Activated T-cell treated with anti-CD3 and anti-CD28 coated beads for 48 hours (primary cell): ENCODE measurements at places on chromosomes 12 and 14.

DNA sequence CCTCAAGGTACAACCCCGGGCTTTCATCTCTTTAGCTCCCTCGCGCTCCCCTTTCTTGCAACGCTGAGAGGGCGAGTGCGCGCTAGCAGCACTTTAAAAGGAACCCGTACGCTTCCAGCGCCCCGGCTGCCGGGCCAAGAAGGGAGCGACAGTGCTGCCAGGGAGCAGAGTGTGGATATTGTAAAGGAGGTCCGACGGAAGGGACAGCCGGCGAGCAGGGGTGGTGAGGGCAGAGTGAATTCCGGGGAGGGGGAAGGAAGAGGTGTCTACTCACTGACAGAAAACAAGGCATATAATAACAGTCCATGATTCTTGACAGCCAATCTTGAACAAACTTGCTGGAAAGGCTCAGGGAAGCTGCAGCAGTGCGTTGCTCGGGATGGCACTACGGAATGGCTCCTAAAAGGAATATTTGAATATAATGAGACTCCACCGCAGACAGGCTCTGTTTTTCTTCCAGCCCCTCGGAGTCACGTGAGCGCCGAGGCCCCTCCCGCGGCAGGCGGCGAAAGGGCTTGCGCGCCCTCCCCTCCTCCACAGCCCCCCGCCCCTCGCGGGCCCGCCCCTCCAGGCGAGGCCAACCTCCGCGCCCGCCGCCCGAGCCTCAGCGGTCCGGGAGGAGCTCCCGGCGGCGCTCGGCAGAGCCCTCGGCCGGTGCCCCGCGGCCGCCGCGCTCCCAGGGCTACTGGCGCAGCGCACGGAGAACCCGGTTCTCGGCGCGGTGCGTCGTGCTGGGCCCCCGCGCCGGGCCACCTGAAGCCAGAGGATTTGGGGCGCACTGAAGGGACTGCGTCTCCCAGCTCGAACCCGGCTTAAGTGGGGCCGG lies 3.4 kb downstream of the BMP4 start:
- no peak for DNase-seq

DNA sequence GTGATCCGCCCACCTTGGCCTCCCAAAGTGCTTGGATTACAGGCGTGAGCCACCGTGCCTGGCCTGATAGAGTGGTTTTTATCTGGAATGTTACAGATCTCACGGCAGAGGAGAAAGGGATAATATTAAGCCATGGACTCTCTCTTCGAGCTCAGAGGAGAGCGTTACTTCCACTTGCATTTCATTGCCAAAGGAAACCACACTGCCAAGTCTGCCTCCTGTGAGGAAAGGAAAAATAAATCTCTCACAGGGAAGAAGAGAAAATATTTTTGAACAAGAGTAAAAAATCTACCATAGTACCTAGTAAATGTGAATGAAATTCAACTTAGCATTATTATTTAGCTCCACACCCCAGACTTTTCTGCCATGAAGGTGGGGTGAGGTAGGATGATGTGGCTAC lies 319.2 kb upstream of the PRICKLE1 start:
- no peak for DNase-seq

GRCh38 chr14:20314026-20314425 lies 8.3 kb upstream of the TTC5 start:
- DNase-seq: no peak

- no peak for DNase-seq
Observed at GRCh38 chr12:66066137-66066928, 64.2 kb downstream of the LLPH start.

DNA sequence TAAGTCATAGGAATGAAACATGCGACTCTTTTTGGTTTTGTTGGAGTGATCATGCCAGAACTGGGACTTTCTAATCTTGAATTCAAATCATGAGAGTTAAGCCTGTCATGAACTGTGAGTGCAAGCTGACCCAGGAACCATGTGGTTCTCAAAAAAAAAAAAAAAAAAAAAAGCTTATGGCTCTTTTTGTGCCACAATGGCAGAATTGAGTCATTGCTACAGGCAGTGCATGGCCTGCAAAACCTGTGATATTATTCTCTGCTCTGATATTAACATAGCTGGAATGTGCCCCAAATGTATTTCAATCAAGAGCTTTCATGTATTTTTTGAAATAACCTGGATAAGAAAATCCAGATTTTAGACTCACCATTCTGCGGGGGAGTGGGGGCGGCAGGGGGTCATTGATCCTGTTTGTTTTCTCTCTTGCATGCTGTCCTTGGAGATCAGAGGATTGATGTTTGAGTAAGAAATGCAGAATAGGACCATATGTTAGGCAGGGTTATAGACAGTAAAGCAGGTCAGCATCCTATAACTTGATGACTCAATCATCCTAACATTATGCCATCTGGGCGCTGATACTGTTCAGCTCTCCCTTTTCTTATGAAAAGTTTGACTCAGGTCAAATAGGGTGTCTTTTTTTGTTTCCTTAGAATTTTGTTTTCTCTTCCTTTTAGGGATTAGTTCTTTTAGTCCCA lies 797.4 kb downstream of the DIO2 start:
- DNase-seq: no peak

- peak; percentile 42 for DNase-seq
Observed at GRCh38 chr14:95314609-95315008, 5.1 kb downstream of the CLMN start.

- no peak for DNase-seq
Observed at GRCh38 chr14:93148979-93149378, 33.3 kb upstream of the ITPK1 start.

- DNase-seq: no peak
Observed at GRCh38 chr14:76868454-76869170, 42.4 kb downstream of the LRRC74A start.

DNA sequence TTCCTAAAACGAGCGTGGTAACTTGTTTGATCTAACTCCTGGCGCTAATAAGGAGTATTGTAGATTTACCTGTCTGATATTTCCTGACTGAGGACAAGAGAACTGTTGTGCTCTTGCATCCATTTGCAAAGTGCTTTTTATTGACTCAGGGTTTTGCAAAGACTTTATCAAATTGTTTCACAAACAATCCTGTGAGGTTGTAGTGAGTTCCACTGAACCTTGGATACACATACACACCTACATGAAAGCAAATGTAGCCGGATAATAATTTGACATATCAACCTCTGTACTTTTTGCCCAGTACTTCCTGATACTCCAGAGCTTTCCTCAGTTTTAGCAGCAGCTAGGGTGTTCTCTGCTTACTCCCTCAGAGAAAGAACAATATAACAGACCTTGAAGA lies 6.7 kb upstream of the PTGER2 start:
- DNase-seq: no peak

- no peak for DNase-seq
Observed at GRCh38 chr14:96255501-96256366, at the start of gene BDKRB1. TSS of gene BDKRB1 (plus strand) at chr14:96256210. CDS start at chr14:96263683, 7,473 bp downstream.

GRCh38 chr14:22813145-22813544 lies 2.1 kb downstream of the SLC7A7 start:
- DNase-seq: no peak

DNA sequence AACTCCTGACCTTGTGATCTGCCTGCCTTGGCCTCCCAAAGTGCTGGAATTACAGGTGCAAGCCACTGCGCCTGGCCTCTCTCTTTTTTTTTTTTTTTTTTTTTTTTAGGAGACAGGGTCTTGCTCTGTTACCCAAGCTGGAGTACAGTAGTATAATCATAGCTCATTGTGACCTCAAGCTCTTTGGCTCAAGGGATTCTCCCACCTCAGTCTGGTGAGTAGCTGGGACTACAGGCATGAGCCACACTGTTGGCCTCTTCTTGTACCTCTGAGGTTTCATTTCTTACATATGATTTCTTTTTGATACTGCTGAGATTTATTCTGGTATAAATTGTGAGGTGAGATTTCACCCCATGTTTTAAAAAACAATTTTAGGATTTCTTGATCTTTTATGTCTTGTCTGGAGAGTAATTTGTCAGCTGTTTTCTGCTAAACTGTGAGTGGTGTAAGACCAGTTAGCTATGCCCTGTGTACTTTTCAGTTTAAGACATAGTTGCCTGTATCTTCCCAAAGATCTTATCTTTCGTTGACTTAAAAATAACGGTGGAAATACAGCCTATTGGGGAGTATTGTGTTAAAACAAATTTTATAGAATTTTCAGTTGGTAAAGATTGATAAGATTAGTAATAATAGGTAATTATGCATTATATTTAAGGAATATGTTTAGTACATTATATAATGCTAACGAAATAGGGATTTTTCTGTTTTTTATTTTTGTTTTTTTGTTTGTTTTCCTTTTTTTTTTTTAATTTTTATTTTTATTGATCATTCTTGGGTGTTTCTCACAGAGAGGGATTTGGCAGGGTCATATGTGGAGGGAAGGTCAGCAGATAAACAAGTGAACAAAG lies 31.7 kb downstream of the WDR20 start:
- no peak for DNase-seq

DNA sequence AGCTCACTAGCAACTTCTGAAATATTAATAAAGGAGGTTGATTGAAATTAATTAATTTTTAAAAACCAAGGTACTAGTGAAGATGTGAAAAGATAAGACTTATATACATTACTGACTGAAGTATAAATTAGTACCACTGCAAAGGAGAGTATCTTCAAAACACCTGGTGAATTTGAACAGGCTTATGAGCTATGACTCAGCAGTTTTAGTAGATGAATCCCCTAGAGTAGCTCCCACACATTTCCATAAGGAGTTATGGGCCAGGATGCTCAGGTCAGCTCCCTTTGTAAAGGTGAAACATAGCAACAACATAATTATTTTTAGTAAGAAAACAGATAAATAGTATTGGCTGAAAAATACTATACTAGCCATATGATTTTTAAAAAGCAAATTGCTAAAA lies 218.6 kb downstream of the SYT1 start:
- DNase-seq: no peak

GRCh38 chr14:68873376-68873775 lies 80.5 kb upstream of the ZFP36L1 start:
- no peak for DNase-seq

DNA sequence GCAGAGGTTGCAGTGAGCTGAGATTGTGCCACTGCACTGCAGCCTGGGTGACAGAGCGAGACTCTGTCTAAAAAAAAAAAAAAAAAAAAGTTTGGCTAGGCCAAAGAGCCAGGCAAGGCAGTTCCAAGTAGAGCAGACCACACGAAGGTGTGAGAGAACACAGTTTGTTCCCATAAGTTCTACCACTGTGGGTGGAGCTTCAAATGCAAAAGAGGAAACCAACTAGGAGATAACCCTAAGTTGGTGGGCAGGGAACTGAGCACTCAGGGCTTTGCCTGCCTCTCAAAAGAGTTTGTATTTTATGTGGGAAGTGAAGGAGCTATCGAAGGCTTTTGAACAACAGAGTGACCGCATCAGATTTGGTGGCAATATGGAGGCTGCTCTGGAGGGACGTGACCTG lies 15.1 kb downstream of the SOCS2 start:
- DNase-seq: no peak

GRCh38 chr12:57049890-57050289 lies at the start of gene MYO1A:
TSS of gene MYO1A (minus strand) at chr12:57050129. CDS start at chr12:57048323, 1,806 bp downstream.
- DNase-seq: no peak

- no peak for DNase-seq
Observed at GRCh38 chr12:105083551-105084105, 630 bp downstream of the ALDH1L2 start.

DNA sequence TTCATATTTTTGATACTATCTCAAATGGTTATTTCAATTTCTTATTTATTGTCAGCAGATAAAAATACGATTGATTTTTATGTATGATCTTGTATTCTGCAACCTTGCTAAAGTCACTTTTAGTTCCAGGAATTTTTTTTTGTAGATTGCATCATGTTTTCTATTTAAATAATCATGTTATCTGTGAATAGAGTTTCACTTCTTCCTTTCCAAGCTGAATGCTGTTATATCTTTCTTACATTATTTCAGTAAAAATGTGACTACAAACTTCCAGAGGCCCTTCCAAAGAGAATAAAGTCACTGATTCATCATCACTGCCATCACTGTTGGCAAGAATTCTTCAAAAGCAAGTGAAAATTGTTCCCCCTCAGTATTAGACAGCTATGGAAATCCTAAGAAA lies 104.7 kb upstream of the RAP1B start:
- no peak for DNase-seq

DNA sequence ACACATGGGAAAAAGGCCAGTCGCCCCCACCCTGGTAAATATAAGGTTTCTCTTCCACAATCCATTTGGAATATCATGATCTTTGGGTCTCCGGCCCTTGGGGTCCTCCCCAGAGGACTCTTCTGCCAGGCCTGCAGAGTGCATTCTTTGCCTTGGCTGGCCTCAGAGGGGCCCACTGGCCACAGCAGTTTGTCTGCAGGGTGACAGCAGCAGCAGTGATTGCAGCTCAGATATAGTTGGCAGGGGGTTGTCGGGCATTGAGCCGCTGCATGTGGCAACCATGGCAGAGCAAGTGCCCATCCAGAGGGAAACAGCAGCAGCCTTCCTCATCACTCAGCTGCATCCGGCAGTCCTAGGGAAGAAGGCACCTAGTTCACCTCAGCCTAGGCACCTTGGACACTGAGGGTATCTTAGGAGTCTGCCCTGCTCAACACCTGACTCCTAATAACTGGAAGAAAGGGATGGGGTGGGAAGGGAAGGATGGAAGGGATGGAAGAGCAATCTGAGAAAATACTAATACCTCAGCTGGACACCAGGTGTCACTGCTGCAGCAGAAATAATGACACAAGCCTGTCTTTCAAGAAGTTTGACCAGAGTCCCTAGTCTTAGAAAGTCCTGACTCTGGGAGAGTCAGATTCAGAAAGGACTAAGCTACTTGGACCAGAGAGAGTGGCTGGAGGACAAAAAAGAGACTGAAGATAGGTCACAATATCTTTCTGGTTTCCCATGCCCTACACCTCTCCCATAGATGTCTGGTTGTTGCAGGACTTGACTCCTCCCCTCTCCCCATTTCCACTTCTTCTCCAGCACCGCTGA lies 8.9 kb downstream of the AJUBA start:
- DNase-seq: no peak

- no peak for DNase-seq
Observed at GRCh38 chr12:29944269-29945000, 160.7 kb upstream of the TMTC1 start.

DNA sequence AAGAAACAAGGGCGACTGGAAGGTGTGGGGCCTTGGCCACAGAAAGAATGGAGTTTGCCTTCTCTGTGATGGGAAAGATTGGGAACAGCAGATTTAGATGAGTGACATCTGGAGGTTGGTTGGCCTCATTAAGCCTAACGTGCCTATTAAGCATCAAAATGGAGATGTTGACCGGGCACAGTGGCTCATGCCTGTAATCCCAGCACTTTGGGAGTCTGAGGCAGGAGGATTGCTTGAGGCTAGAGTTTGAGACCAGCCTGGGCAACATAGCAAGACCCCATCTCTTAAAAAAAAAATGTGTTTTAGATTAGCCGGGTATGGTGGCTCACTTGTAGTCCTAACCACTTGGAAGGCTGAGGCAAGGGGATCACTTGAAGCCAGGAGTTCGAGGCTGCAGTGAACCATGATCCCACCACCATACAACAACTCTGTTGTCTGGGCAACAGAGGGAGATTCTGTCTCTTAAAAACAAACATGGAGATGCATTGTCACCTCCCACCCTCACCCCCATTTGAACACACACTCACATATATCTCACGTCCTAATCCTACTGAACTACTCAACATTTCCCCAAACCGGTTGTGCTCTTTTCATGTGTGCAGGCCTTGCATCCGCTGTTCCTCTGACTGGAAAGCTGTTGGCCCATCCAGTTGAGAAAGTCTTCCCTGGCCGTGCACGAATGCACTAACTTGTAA lies 172.1 kb downstream of the ETV6 start:
- DNase-seq: no peak

GRCh38 chr14:92135269-92135668 lies 13.5 kb downstream of the CPSF2 start:
- DNase-seq: no peak
